ENCODE measurements at places on chromosomes 13 and 19. TPM values are rescaled to one million over a fixed set of nuclear protein-coding genes. Genes with fewer than 3 reads are reported as not detected.

FAM216B gene
- not detected for total RNA-seq

GRK1 gene
- not detected for total RNA-seq

GIPC3 gene
- total RNA-seq, result 1.8 TPM

ANGPTL8 gene
- total RNA-seq, result 4.5 TPM

LILRB2 gene
- total RNA-seq, result 14.4 TPM
